Stimulated activated CD8-positive, alpha-beta memory T cell treated with anti-CD3 and anti-CD28 coated beads, Interleukin-4, amount 100 ng/mL, for 24 hours (primary cell): ENCODE measurements at places on chromosomes 13 and 19.

GRCh38 chr13:62356977-62357376 lies 941.3 kb upstream of the PCDH20 start:
- no peak for DNase-seq

DNA sequence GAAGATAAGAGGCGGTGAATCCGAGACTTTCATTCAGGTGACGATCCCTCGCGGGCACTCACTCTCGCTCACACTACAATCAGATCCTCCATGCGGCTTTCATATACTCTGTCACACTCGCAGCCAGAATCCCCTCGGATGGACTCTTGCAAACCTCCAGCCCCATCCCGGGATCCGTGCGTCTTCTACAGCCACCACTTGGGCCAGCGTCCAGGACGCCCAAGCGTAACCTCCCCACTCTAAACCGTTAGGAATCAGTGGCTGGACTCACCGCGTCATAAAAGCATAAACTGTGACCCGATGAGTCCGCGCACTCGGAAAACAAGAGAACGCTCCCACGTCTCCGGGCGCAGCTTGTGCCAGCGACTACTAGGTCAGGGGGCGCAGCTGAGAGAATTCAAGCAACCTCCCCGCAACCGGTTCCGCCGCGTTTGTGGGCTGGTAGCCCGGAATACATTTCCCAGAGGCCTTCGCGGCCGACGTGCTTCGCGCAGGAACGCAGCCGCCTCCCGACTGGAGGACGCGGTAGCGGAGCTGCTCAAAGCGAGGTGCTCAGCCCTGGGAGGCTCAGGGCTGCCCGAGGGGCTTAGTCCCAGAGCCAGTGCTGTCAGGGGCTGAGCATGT lies 27.6 kb downstream of the ZNF607 start:
- peak; percentile 68 for DNase-seq

- no peak for DNase-seq
Measured at GRCh38 chr13:107843281-107843680, 372.1 kb downstream of the LIG4 start.

- no peak for DNase-seq
Measured at GRCh38 chr13:50969691-50970090, 60.1 kb downstream of the RNASEH2B start.

GRCh38 chr19:55688422-55689218 lies 13.6 kb downstream of the EPN1 start:
- no peak for DNase-seq

DNA sequence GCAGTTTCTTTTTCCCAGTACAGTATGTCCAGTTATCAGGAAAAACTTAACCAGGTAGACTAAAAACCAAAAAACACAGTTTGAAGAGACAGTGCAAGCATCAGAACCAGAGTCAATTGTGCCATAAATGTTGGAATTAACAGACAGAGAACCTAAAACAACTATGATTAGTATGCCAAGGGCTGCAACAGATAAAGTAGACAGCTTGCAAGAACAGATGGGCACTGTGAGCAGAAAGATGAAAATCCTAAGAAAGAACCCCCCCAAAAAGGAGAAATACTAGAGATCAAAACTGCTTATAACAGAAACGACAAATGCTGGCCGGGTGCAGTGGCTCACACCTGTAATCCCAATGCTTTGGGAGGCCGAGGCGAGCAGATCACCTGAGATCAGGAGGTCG lies 47.1 kb upstream of the KLF5 start:
- DNase-seq: no peak

- no peak for DNase-seq
Measured at GRCh38 chr19:41328842-41329225, 18.9 kb downstream of the CCDC97 start.

- no peak for DNase-seq
Measured at GRCh38 chr19:38089440-38089839, 134.6 kb downstream of the DPF1 start.

GRCh38 chr13:44734201-44734707 lies 158.1 kb upstream of the TSC22D1 start:
- DNase-seq: no peak

GRCh38 chr13:62799931-62800436 lies 1384.3 kb upstream of the PCDH20 start:
- no peak for DNase-seq

DNA sequence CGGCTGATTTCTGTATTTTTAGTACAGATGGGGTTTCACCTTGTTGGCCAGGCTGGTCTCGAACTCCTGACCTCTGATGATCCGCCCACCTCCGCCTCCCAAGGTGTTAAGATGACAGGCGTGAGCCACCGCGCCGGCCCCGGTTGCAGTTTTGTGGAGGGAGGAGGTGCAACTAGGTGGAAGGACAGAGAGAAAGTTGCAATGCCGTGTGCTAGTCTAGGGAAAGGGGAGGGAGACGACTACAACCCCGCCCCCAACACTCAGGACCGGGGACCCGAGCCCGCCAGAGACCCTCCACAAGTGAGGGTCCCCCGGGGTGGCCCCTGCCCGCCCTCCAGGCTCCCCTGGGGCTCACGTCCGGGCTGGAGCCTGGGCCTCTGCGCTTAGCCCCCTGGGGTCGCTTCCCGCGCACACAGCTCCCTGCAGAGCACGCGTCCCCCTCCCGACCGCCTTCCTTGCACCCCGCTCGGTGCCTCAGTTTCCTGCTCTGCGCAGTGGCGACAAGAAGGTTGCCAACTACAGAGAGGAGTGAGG lies 1.2 kb upstream of the ARID3A start:
- no peak for DNase-seq

GRCh38 chr19:13861392-13861713 lies 15.6 kb upstream of the NANOS3 start:
- no peak for DNase-seq

- DNase-seq: no peak
Measured at GRCh38 chr19:28504727-28505126, 708.2 kb downstream of the UQCRFS1 start.

- no peak for DNase-seq
Measured at GRCh38 chr19:50258918-50259372, 55.5 kb downstream of the MYH14 start.

GRCh38 chr13:42926555-42926954 lies 65.5 kb downstream of the EPSTI1 start:
- no peak for DNase-seq

GRCh38 chr19:29211562-29212355 lies 1.2 kb downstream of the UQCRFS1 start:
- DNase-seq: no peak

DNA sequence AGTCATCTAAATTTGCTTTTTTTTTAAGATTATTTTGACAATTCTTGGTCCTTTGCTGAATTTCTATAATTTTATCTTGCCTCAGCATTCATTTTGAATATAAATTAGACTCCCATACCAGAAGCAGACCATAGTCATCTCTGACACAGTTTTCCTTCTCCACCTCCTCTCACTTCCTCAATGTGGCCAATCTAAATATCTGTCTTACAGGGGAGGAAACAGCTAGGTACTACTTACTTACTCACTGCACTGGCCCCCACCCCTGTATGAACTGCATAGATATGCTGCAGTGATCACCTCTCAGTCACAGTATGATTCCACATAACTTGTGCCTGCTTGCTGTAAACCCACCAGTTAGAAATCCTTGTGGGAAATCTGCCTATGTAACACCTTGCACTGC lies 665.6 kb downstream of the FGF9 start:
- no peak for DNase-seq

DNA sequence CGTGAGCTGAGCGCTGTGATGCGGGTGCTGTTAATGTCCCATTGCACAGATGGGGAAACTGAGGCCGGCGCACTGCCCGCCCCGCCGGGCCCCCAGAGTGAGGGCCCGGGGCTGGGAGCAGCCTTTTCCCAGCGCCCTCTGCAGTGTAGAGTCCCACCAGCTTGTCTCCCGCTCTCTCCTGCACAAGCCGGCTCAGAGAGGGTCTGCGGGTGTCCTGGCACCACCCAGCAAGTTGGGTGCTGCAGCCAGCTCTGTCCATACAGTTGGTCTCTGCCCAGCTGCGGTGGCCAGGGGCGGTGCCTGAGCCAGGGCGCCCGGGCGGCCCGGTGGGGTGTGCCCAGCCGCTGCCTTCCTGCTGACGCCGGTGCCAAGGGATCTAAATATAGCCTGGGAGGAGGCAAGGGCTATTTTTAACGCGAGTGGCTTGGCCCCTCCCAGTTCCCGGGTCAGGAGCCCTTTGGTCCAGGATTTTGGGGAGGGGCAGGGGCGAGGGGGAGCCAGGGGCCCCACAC lies 19.3 kb downstream of the GADD45B start:
- no peak for DNase-seq

DNA sequence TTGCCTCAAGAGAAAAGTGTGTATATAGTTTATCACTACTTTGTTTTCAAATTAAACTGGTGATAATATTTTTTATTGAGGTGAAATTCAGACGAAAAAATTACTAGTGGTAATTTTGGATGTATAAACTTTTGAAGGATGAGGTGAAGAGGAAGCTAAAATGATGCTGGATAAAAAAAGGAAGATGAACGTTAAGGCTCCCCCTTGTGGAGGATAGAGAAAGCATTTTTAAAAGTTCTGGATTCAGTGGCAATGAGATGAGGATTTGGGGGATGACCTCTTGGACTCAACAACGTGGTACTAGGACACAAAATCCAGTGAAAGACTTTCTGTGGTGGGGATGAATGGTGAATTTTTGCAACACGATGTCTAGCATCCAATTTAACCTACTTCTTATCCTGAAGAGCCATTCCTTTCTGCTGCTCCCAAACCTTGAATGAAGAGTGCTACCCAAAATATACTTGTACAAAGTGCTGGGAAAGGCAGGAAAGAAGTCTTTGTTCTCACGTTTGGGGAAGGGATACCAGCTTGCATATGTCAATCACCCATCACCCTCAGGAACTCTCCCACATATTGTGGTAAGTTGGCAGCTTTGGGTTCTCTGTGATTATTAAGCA lies 7.3 kb upstream of the SIGLEC5 start:
- no peak for DNase-seq

GRCh38 chr19:34236035-34236987 lies 18.0 kb upstream of the GARRE1 start:
- DNase-seq: no peak

DNA sequence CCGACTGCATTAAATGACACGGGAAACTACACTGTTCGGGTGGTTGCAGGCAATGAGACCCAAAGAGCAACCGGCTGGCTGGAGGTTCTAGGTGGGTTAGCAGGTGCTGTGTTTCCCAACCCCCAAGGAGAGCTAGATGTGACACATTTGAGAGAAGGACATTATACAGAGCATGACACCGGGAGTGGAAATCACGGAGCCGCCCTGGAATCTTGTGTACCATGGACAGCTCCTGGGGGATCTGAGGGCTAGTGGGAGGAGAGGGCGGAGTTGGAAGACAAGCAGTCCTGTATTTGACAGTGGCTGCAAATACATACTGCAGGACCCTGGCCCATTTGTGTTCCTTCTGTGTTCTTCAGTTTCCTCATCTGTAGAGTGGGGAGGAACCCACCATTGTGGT lies 2.3 kb downstream of the CEACAM18 start:
- no peak for DNase-seq

GRCh38 chr19:15187026-15188007 lies 13.5 kb downstream of the NOTCH3 start:
- DNase-seq: no peak

GRCh38 chr13:101265934-101266333 lies 150.4 kb downstream of the NALCN start:
- no peak for DNase-seq

- no peak for DNase-seq
Measured at GRCh38 chr19:3944018-3944721, 11.3 kb downstream of the NMRK2 start.

- DNase-seq: no peak
Measured at GRCh38 chr13:109297628-109298027, 488.8 kb downstream of the IRS2 start.

DNA sequence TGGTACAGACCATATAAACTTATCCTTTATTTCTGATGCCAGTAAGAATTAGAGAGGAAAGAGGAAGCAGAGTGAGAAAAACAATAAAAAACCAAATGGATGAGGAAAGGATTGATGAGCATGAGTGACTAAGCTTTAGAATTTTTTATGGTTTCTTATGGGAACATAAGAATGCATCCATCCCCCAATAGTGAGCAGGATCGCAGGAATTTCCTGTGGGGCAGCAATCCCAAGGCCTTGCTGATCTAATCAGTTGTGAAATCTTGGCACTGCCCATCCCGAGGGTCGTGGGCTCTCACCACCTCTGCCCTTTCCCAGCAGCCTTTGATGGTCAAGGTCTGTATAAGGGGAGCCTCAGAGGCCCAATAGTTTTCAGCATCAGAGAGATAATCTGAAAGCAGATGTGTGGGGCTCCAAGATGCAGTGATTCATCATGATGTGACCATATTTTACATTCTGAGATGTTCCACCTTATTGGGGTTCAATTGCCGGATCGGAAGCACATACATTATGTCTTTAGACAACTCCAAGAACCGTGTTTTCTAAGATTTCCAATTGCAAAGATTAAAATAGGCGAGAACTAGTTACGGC lies 222.1 kb downstream of the DNAJC15 start:
- no peak for DNase-seq

GRCh38 chr19:4709440-4710280 lies 14.0 kb downstream of the DPP9 start:
- no peak for DNase-seq

GRCh38 chr13:93352616-93353015 lies 126.0 kb downstream of the GPC6 start:
- no peak for DNase-seq

DNA sequence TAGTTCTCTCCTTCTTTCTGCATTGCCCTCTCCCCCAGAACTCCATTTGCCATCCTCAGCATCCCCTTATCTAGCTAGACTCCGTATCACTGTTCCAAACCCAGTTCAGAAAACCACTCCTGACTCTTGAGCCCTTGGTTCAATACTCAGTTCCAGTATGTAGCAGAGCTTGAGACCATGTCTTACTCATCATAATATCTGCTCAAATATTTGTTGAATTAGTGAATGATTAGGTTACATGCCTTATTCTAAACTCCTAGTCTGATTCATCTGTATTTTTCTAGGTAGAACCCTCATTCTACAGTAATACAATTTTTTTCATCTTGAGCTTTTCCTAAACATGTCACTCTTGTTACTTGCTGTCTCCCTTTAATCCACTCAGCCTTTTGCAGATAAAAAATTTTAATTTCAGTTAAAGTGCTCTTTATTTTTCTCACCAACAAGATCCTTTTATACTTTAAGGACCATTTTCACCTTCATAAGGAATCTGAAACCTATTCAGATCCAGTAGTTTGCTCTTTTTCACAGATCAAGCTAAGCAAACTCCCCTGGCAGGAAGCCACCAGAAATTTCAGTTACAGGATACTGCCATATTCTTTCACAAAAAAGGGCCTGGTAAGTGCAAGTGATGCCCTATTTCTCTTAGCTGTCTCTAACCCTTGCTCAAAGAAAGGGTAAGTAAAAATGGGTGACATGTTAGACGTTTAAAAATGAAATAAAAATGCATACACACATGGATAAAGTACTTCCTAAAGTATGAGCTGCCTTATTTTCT lies 23.1 kb upstream of the INTS6 start:
- DNase-seq: no peak

DNA sequence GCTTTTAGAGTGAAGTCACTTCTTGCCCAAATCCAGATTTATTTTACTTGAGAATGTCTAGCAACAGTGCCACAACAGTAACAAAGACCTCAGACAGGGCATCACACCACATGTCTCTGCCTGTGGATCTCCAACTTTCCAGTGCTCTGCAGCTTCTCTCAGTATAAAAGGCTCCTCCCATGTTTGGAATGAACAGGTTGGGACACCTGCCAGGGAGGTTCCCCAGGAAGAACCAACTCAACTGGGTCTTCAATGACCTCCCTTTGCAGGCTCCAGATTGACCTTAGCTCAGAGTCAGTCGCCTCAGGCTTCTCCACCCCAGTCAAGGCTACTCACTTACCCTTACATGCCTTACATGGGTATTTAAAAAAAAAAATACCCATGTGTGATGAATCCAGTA lies 3.4 kb downstream of the ZNF823 start:
- no peak for DNase-seq
